ENCODE measurements at places on chromosomes 4 and X.

GRCh38 chr4:95093460-95093859 lies 335.7 kb downstream of the BMPR1B start:
- no peak for DNase-seq

- no peak for DNase-seq
Observed at GRCh38 chrX:56279863-56280262, 47.7 kb downstream of the KLF8 start.

DNA sequence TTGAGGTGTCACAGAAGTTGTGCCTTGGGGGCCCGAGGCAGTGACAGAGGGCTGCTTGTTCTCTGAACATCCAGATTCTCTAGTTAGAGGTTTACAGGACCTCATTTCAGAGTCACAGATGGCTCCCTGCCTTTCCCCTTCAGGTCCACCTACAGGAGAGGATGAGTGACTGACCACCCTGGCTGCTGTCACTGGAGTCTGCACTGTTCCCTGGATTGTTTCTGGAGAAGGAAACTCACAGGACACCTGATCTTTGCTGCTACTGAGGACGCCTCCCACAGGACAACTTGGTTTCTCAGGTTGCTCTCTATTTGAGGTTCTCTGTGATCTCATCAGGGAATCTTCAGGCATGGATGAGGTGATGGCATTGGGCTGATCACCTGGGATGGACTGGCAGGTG lies 58.3 kb downstream of the GPRIN3 start:
- peak; percentile 65 for DNase-seq

DNA sequence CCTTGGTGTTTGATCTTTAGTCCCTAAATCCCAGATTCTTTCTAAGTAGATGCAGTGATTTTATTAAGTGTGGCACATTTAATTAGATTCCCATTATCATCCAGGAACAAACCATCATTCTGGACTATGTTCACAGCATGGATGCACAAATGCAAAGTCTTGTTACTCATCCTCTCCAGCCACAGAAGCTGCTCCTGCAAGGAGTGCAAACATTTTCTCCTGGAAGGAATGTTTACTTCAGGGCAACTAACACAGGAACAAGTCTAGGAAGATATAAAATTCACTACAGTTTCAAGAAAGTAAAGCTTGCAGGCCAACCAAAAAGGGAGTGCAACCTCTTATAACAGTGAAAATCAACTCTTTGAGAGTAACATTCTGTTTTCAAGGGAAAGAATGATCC lies 106.0 kb downstream of the IQCM start:
- DNase-seq: no peak

DNA sequence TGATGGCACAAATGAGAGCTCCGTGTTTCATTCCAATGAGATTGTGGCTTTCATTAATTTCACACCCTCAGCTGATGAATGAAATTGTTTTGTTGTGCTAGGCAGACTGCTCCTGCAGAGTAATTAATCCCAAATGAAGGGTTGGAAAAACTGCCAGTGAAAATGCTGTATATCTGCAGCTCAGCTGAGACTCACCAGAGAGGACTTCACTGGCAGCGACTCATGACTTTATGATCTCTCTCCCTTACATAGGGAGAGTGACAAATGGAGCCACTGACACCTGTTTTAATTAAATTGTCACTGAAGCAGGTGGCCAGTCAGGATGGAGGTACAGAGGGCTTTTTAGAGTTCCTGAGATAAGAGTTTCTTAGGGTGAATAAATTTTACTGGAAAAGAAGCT lies 24.8 kb downstream of the GRXCR1 start:
- peak; percentile 80 for DNase-seq

DNA sequence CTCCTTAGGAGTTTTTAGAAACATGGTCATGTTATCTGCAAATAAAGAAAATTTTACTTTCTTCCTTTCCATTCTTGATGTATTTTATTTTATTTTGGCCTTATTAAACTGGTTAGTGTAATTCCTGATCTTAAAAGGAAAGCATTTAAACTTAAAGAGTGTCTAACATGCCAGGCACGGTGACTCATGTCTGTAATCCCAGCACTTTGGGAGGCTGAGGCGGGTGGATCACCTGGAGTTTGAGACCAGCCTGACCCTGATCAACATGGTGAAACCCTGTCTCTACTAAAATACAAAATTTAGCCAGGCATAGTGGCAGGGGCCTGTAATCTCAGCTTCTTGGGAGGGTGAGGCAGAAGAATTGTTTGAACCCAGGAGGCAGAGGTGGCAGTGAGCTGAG lies 281.3 kb downstream of the PTTG2 start:
- no peak for DNase-seq

DNA sequence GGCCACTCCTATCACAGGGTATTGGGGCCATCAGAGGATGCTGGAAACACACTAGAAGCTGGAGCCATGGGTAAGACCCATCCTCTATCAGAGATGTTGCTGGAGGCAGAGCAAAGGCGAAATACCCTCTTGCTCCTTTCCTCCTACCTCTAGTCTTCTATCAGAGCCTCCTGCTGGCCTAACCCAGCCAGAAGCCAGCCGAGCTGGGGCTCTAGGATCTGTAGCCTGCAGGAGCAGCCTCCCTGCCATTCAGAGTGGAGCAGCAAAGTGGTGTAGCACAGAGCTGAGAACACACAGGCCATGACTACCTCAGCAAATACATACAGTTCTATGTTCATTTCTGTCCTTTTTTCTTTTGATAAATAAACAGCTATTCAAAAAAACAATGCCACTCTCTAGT lies 35.7 kb downstream of the GATB start:
- DNase-seq: no peak

DNA sequence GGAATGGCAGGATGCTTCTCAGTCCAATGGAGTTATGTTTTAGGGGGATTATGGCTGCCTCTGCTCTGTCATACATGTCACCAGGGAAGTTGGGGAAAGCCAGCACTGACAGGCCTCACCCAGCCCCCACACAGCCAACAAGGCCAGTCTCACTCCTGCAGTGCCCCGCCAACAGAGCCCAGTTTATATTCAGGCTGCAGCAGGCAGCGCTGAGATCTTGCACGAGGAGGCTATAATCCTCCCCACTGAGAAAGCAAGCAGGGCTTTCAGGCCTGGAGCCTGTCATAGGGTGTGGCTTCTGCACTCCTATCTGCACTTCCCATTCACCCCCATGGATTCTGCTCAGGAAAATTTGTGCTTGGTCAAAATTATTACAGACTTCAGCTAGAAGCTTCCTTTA lies 25.1 kb downstream of the ADAD1 start:
- no peak for DNase-seq

- DNase-seq: no peak
Observed at GRCh38 chr4:95084584-95084983, 326.8 kb downstream of the BMPR1B start.

GRCh38 chr4:159010563-159011260 lies 92.2 kb upstream of the RAPGEF2 start:
- peak; percentile 93 for DNase-seq

DNA sequence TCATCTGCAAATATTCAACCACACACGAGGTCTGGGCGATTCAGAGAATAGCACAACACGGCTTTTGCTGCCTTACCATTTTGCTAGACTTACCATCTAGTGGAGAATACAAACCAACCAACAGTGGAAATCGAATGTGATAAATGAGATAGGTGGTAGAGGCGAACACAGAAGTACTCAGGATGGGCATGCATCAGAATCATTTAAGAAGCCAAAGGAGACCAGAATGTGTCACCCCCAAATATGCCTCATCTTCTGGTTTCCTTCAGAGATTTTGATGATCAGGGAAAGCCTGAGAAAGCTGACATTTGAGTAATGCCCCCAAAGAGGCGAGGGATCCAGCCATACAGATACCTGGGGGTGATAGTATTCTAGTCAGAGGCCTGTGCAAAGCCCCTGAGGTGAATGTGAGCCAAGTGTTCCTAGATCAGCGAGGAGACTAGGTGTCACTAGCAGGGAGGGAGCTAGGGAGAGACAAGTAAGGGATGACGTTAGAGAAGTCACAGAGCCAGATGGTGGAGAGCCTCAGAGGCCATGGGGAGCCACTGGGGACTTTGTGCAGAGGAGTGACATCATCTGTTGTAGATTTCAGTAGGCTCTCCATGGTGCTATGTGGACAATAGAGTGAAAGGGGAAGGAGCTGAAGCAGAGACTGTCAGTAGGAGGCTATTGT lies 1.7 kb downstream of the MTMR1 start:
- DNase-seq: no peak

DNA sequence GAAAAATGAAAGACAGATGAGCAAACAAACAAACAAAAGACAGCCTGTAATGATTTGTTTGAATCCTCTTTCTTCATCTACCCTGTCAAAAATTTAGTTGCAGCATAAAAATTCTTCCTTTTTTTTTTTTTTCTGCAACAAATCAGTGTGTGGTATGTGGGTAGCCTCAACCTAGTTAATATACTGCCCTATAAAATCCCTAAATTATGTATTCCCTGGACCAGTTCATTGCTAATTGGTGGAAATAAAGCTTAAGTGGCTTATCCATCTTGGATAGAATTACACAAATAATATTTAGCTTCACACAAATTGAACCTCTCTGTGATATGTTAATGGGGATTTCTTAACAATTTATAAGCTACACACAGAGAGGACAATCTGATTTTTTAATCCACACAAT lies 208.4 kb downstream of the NDST4 start:
- DNase-seq: no peak

DNA sequence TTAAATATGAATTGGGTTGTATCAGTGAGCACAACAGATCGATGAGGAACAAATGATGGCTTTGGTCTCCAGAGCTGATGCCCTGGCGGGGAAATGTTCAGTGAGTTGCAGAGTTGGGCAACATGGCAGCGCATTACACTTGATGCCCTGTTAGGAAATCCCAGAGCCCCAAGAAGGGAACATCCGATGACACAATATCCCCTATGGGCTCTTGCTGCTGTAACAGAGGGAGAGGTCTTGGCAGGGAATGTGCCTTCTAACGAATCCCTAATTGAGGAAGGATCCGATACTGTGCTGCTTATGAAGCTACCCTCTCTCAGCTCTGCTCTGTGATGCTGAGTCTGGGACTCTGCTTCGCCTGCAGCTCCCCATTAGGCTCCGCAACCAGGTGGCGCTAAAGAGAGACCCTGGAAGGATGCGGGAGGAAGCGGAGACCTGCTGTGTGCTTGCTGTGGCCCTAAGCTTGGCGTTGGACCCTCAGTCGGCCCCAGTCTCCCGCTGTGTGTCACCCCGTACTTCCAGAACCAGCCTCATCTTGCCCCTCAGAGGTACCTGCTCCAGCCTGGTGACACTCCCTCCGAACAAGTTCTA lies 38.9 kb downstream of the PDHA1 start:
- peak; percentile 28 for DNase-seq

DNA sequence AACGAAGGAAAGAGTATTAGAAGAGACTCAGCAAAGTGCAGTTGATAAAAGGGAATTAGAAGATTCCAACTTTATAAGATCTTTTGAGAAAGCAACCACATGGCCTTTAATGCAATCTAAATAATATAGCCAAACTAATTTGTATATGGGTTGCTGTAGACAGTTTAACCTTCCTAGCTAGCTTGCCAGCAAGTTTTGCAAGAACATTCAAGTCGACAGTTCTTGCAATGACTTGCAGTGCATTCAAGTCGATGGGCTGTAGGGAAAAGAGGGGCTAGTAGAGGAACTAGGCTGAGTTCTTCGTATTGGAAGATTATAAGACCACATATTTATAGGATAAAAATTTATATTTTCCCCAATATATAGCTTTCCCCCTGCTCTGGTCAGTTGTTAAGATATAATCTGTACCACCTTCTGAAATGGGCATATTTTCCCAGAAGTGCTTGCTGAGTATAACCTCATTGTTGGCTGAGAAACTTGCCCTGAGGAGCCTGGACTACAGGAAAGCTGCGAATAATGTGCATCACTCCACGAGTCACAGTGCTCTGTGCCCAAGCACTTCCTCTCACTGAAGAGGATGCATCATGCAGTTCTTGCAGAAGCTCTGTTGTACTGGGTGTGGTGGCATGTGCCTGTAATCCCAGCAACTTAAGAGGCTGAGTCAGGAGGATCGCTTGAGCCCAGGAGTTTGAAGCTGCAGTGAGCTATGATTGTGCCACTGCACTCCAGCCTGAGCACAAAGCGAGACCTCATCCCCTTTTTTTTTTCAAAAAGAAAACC lies 56.7 kb downstream of the DOCK11 start:
- DNase-seq: no peak

- no peak for DNase-seq
Observed at GRCh38 chr4:157961229-157961990, 211.4 kb downstream of the GASK1B start.

DNA sequence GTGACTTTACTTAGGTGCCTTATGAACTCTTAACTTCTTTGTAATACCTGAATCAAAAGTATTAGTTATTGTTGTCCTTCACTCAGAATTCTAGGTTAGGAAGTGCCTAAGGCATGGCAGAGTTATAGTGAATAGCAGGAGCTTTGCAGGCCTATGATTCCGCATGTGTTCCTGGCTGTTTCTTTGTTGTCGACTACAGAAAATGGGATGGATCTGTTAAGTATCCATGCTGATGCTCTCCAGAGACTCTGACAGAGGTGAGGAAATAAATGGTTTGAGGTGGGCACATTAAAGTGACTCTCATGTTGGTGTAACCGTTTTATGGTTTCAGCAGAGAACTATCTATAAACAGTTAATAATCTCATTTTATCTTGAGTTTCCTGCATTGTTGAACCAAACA lies 1601.3 kb downstream of the PCDH7 start:
- no peak for DNase-seq

DNA sequence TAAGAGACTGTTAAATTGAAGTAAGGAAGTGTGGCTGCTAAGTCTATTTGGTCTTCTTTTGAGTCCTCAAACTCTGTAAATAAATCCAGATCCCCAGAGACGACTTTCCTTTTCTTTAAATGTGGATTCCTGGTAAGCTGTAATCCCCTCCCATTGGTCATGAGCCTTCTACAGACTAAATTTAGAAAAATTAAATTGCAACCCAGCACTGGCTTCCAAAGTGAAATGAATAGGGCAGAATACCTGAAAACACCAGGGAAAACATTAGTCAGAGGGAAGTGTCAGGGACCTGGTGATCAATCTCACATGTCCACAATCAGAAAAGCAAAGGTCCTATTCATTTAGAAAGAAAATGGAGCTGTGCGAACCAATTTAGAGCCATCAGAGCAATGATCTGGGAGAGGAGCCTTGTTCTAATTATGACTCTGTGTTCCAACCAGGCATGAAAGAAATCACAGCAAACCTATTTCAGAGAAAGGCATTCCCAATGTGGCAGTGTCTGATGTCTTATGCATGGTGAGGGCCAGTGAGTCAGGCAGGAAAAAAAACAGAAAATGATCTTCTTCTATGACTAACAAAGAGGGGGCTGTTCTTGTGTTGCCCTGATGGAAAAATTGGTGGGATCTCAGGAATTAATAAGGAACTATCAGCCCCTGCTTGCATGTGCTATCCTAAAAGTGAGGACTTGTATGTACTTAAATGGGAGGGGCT lies 19.8 kb upstream of the CCDC149 start:
- no peak for DNase-seq

DNA sequence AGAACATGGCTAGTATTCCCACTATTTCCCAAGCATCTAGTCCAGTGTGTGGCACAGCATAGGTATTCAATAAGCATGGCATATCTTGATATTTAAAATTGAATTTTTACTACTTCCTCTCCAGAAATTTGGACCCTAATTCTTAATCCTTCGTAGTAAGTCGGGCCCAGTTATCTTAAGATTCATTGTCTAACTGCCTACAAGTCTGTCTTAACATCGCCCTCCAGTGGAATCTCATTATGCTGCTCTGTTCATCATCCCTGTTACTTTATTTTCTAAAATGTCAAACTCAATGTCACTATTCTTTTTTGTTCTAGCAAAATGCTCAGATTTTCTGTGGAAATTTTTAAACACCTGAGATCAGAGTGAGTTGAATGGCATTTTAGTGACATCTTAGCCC lies 606.2 kb downstream of the KLHL13 start:
- no peak for DNase-seq

GRCh38 chr4:143357161-143357845 lies 20.6 kb downstream of the GAB1 start:
- no peak for DNase-seq

Measured in G401 (cell line).